Hypothalamus (tissue), 51 donors: ENCODE measurements at places on chromosomes 6 and 20.
A peak's percentile ranks its signal among the peaks of the same experiment; 100 is the strongest.

GRCh38 chr6:141403827-141404226 lies 728.9 kb upstream of the GJE1 start:
- no peak for DNase-seq

GRCh38 chr20:31670371-31671228 lies 32.9 kb downstream of the COX4I2 start:
- peak; percentile 61 for DNase-seq

GRCh38 chr6:14488180-14488579 lies 370.6 kb downstream of the CD83 start:
- no peak for DNase-seq

DNA sequence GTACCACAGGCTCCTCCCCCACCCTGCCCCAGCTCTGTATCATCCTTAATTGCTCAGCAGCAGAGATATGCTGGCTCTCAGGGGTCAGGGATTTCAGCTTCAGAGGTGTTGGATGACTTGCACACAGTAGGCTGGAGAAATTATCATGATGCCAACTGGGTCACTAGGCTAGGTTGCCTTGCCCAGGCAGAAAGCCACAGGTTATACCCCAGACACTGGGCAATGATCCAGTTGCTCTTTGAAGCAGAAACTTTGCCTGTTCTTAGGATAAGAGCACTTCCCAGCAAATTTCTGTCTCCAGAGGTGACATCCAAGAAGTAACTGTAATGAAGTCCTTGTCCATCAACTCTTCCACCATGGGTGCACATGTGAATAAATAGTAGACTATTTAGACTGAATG lies 38.3 kb upstream of the SCML4 start:
- DNase-seq: no peak

DNA sequence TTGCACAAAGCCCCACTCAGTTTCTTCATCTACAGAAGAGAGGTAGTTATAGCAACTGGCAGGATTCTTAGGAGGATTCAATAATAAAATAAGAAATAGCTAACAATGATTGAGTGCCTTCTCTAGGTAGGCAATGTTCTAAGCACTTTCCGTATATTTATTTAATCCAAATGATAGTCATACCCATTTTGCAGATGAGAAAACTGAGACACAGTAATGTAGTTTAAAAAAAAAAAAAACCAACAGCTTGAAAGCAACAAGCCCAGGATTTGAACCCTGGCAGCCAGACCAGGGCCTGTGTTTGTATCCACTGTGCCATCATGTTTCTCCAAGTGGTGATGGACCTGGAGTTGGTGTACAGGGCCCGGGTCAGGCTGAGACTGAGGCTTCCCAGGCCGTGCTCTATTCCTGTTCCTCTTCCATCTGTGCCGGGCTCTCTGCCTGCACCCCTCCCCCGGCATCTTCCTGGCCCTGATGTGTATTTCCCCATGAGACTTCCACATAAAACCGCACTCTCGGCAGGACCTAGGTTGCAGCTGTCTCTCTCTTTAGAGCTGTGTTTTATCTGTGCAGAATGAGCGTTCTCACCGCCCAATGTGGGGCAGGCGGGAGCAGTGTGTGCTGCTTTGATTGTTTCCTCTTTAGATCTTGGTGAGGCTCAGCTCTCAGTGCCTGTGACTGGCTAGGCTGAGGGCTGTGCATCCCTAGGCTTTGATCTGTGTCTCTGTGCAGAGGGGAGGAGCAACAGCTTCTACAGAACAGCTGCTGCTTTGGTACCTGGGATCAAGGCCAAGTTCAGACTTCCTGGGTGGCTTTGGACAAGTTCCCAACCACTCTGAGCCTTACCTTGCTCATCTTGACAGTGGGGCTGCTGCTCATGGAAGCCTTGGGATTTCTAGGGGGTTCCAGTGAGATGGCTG lies 49.5 kb downstream of the TOX2 start:
- DNase-seq: no peak

DNA sequence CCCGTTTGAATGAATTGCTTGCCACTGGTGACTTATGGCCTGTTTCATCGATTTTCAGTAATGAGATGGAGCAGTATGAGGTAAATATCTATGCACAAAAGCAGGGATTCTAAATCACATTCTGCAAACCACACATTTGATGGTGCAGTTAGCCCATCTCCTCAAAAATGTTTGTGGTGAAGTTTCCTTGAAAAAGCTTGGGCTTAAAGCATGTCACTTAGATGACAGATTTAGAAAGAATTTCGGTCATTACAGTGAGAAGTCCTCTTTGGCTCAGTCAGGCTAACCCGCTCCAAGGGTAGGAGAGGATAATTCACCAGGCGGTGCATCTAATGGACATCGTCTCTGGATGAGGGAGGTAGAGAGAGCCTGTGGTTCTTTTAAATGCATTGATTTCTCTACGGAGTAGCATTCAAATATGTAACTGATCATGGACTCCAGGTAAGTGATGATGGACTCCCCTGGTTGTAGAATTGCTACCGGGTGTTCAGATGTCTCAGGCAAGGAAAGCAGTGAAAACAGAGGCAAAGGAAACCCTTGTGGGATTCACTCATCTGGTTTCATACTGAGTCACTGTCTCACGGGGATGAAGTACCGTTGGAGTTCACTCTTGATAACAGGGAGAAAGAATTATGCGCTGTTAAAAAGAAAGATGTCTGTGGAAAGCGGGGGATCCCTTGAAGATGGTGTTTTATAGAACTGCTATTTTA lies 65.3 kb downstream of the AIG1 start:
- no peak for DNase-seq

DNA sequence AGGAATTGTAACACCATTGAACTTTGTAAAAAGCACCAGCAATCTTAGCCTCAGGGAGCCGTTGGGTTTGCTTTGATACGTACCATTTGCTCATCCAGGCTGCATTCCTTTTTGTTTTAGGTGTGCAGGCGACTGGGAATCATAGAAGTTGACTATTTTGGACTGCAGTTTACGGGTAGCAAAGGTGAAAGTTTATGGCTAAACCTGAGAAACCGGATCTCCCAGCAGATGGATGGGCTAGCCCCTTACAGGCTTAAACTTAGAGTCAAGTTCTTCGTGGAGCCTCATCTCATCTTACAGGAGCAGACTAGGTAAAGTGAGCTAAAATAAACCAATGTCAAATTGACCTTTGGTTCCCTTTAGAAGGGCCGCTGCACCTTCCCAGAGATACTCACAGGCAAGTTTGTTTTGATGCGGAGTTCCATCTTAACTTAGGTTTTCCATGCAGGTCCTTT lies 1.6 kb downstream of the MYLIP start:
- DNase-seq: no peak

DNA sequence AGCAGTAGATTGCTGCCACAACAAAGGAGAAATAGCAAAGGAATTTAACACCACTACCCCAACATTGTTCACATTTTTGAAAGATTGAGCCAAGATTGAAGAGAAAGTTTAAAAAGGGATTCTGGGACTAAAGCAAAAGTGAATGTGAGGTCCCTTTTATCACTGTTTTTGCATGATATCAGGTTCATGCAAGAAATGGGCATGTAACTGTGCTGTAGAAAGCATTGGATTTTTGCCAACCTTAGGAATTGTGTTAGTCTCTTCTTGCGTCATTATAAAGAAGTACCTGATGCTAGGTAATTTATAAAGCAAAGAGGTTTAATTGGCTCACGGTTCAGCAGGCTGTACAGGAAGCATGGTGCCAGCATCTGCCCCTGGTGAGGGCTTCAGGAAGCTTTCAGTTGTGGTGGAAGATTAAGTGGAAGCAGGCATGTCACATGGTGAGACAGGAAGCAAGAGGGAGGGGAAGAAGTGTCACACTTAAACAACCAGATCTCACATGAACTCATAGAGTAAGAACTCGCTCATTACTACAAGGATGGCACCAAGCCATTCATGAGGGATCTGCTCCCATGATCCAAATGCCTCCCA lies 4.6 kb upstream of the GJB7 start:
- no peak for DNase-seq

GRCh38 chr6:111925296-111925695 lies 52.0 kb upstream of the FYN start:
- no peak for DNase-seq

GRCh38 chr6:15305496-15305895 lies 59.6 kb downstream of the JARID2 start:
- DNase-seq: no peak

- DNase-seq: no peak
These were observed 34.2 kb upstream of the BTN3A2 start for GRCh38 chr6:26330859-26331217.

DNA sequence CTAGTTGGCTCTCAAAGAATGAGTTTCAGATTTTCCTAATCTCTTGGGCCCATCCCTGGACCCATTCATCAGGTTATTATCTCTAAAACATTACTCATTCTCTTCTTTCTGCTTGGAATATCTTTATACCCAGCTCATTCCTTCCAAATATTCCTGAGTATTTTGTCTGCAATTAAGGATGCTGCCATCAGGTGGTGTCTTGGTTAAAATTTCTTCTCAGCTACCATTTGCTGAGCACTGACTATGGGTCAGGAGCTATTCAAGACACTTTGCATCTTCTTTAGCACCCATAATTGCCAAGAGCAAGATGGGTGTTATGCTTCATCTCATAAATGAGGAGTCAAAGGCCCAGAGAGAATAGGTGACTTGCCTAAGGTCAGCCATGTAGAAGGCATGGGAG lies 8.4 kb downstream of the SUN5 start:
- no peak for DNase-seq

GRCh38 chr20:43507150-43508080 lies at the start of gene L3MBTL1:
TSS of gene L3MBTL1 (plus strand) at chr20:43507697. CDS start at chr20:43513504, 5,807 bp downstream.
- DNase-seq: no peak

DNA sequence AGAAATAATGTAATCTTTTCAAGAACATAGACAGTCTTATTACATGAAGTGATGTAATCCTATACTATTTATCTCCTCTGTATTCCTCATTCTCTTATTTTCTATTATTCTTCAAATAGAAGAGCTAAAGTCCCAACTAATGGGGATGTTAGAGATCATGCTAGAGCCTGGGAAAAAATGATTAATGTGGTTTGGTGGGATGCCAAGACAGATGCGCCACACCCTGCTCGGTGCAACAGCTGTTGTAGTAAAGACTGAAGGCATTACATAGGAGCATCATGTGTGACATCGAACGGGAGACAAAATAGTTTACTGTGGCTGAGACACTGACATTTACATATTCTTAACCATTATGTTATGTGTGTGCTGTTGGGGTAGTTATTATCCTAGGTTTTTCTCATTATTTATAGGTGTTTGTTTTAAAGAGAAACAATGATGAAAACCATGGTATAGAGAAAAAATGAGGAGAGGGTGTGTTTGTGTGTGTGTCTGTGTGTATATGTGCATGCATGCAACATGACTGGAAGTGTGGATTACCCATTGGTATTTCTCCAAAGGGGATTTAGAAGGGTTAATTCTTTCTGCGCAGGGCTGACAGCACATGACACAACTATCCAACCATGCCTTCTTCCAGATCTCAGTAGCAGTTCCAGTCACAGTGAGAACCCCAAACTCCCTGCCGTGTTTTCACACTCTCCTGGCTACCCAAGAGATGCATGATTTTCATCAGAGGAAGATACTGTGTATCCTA lies 155.3 kb downstream of the EYA4 start:
- DNase-seq: no peak

DNA sequence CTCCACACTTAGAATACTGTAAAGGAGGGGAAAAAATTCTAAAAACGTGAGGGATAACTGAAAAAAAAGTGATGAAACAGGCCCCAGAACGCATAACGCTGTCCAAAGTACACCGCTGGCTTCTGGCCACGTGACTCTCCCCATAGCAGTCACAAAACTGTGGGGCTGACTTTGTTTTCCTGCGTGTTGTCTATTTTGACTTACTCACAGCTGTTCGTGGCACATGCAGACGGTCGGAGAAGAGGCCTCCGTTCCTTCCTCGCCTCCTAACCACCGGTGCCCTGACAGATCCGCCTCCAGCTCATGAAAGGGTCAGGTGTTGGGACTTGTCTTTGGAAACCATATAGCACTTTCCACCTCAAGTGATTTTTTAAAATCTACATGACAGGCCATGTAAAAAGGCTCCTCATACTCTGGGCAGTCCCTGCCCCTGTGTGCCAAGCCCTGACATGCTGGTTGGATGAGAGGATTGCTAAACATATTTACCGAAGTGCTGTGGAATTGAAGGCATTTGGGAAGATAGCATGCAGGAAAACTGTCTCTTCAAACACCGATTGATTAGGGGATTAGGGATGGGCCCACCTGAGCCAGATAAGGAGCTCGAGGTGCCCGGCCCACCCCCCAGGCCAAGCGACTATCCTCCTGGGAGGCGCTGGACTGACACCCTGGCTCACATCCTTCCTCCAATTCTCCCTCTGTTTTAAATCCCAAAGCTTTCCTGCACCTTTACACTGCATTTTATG lies 54.8 kb downstream of the DACT2 start:
- DNase-seq: no peak

- DNase-seq: no peak
These were observed 98.3 kb upstream of the SASH1 start for GRCh38 chr6:148244217-148244935.
